ENCODE measurements at places on chromosomes 2 and 18.
A peak's percentile ranks its signal among the peaks of the same experiment; 100 is the strongest.

GRCh38 chr2:191715471-191715870 is 37.5 kb downstream of the NABP1 start:
- no peak for DNase-seq

DNA sequence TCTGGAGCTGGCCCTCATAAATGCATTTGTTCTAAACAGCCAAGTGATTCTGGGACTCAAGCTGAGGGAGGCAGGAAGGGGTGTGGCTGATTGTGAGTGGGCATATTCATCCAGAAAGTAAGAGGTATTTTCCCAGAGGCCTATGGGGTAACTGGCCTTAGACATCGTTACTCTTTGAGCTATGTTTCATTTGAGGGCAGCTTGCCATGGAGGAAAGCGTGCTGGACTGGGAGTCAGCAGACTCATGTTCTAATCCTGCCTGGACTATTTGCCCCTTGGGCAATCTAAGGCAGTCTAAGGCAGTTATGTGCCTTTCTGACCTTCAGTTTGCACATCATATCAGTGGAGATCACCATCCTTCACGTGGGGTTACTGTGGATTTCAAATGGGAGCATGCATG is 93.5 kb upstream of the SLC14A2 start:
- DNase-seq, result no peak

DNA sequence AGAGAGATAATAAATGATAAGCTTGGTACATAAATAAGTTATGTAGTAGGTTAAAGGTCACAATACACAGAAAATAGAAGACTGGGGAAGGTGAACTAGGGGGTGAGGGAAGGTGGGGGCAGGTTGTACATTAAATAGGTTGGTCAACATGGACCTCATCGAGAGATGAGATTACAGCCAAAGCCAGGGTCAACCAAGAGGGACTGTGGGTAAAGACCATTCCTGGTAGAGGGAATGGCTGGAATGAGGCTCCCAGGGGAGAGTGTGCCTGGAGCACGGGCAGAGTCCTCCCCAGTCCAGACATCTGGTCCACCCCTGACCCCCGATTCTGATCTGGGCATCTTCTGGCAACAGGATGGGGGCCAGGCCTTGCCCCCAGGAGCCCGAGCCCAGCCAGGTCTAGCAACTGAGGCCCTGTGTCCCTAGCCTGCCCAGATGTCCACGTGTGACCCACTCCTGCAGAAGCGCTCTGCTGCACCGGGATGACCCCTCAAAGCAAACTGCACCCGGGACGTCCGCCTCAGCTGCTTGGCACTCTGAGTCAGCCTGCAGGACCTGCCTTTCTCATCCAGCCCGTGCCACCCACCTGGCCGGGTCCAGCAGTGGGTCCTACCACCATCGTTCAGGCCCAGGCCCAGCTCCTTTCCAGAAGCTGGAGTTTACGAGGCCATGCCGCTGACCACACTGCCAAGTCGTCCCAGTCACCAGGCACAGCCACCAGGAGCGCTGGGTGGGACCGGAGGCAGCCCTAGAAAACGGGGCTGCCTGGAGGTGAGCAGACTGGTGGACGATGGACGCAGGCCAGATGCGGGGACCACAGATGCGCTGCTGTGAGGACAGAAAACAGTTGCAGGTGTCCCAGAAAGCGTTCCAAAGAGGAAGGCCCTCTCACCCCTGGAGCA is 56.2 kb upstream of the ID2 start:
- DNase-seq, result no peak

- DNase-seq, result no peak
These were observed 81.0 kb upstream of the PPM1B start for GRCh38 chr2:44087714-44088092.

DNA sequence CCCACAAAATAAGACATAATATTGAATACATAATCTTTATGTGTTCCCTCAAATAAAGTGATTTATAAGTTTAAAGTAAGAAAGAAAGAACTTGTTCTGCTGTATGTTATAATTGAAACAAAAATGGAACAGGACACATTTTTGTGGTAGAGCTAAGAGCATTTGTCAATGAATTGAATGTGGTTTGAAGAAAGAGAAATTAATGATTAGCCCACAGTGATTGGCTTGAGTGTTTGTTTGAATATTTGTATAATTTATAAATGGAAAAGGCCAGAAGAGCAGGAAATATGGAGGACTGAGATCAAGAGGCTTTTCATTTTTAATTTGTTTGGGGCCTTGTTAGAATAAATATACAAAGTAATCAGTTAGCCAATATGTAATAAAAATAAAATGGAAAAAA is 395.1 kb upstream of the CDH19 start:
- DNase-seq, result no peak

DNA sequence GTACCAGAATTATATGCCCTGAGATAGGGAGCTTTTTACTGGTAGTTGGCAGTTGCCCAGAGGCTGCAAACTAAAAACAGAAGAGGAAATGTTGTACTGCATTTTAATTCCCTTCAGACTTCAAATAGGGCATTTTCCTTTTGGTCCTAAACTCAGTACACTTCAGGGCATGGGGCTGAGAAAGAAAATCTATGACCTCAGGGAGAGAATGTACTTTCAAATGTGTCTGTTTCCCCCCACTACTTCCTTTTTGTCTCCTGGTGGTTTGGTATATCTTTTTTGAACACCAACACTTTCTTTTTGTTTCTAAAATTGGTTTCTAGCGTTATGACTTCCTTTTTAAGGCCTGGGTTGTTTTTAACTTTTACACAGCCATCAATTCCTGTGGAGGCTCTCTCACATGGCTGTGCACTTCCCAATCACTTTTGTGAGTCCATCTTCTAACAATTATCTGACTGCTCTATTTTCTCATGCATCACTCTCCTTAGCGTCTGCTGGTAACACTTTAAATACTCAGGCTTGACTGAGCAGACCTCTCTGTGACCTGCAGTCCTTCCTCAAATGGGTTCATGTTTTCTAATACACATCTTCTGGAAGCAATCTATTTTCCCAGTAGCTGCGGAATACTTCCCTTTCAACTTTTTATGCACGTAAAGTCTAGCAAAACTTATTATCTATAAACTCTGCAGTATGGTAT is 596.0 kb downstream of the LRP1B start:
- no peak for DNase-seq

GRCh38 chr2:113157118-113157896 is 16.5 kb upstream of the PSD4 start:
- DNase-seq, result no peak

- peak; percentile 80 for DNase-seq
These were observed 1.1 kb downstream of the GLI2 start for GRCh38 chr2:120736624-120737339.

- no peak for DNase-seq
These were observed 31.7 kb upstream of the APCDD1 start for GRCh38 chr18:10422731-10423130.

DNA sequence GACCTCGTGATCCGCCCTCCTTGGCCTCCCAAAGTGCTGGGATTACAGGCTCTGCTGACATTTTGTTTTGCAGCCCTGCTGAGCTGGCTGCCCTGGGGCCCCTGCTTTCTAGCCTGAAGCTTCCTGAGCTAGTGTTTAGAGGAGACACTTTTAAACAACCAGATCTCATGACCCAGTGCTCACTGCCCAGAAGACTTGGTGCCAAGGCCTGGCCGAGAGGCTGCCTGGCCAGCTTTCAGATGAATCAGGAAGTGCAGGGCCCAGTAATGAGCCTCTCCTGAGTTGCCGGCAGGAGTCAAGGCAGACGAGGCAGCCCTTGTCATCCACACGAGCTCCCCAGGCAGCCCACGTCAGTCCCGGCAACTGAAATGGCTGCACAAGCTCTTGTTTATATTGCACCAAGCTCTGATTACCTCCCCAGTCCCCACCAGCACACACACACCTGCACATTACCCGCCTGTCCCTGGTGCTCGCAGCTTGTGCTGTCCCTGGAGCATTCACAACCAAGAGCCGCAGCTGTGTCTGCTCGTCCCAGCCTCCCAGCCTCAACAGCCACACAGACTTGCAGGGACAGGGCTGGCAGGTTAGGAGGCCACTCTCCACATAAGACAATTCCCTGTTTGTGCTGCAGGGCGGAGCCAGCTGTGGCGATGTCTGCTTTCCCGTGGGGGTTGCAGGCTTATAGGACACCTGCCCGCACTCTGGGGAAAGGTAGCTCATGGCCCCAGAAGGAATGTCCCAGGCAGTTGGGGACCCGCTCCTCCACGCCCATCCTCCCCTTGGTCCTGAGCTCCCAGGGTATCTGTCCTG is 331.2 kb upstream of the MYT1L start:
- no peak for DNase-seq

- DNase-seq, result peak; percentile 22
These were observed at the start of gene SATB2 for GRCh38 chr2:199457147-199458008. SATB2 (minus strand) TSS chr2:199457939; CDS start chr2:199456037, 1,902 bp downstream.

- peak; percentile 24 for DNase-seq
These were observed 39.8 kb upstream of the AAK1 start for GRCh38 chr2:69683170-69683971.

- DNase-seq, result no peak
These were observed 104.8 kb downstream of the SP100 start for GRCh38 chr2:230520875-230521155.

DNA sequence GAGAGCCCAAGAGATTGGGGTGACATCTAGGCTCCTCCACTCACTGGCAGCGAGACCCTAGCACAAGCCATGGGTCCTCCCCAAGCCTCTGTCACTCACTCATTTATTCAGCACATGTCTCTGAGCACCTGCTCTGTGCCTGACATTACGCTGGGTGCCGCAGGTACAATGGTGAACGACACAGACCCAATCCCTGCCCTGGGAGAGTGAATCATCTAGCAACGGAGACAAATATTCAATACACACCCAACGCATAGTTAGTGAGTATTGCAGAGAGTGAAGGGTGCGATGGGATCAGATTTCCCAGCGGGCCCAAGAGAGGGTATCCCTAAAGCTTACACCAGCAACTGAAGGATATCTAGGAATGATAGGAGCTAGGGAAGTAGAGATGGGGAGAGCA is 45.5 kb downstream of the ZFP36L2 start:
- no peak for DNase-seq

GRCh38 chr2:234590076-234590475 is 93.2 kb upstream of the ARL4C start:
- no peak for DNase-seq

DNA sequence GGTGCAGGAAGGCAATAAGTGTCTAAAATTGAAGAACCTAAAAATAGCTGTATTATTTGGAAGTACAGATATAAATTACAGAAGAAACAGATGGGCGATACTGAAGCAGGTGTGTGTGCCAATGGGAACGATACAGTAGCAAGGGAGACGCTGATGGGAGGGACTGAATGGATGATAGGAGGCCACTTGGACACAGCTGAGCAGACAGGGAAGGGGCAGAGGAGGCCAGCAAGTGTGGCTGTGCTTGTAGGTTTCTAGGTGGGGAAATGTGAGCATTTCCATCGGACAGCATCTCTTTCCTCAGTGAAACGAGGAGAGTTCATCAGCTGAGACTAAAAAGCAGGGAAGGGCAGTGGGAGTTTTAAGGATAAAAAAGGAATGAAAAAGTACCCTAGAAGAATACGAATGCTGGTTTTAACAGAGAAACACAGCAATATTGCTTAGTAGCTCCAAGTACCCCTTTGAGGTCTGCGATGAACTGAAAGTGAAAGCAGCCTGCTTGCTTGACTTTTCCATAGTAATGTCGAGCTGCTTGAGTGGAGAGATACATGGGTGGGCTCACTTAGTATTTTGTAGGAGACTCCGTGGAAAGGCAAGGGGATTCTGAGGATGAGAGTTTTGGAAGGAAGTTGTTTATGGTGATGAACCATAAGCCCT is 91.7 kb upstream of the EPC2 start:
- DNase-seq, result no peak

- no peak for DNase-seq
These were observed 138.7 kb upstream of the CTDP1 start for GRCh38 chr18:79540904-79541282.

DNA sequence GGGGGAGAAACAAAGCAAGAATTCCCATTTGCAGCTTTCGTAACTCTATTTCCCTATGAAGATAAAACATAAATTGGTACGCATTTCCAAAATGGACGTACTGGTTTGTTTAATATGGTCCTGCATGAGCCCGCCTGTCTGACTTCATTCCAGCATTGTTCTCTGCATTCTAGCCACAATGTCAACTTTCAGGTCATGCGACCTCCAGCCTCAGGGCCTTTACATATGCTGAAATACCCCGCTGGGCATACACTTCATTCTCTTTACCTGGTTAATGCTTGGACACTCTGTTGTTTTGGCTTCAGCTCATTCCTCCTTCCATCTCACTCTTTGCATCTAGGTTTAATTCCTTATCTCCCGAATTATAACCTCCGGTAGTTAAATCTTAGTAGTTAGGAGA is 103.7 kb upstream of the DNMT3A start:
- DNase-seq, result no peak

DNA sequence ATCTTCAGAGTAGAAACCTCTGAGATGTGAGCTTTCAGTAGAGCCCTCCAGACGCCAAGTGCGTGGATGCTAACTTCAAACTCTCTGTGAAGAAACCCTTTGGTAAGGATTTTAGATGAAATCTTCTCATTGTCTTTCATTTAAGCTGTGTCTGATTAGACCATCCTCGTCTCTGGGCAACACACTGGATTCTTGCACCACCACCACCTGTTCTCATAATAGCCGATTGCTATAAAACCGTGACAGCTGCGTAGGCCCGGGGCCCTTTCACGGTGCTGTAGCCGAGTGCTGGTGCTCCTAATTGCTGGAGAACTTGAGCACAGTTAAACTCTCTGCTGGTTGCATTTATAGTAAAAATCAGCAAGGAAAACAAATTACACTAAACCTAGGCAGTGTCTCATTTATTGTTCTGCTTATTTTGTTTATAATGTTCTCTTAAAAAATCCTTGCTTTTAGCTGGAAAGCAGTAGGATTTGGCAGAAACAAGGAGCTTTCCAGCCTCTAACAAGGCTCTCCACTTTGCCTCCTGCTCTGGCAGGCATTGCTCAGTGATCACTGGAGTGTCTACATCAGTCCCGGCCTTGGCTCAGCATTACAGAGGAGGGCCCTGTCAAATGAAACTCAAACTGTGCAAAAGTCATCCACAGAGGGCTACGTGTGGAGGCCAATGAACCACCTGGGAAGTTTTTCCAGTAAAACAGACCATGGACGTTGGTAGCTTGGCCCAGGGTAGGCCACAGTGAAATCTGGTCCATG is 40.9 kb upstream of the MBP start:
- no peak for DNase-seq

DNA sequence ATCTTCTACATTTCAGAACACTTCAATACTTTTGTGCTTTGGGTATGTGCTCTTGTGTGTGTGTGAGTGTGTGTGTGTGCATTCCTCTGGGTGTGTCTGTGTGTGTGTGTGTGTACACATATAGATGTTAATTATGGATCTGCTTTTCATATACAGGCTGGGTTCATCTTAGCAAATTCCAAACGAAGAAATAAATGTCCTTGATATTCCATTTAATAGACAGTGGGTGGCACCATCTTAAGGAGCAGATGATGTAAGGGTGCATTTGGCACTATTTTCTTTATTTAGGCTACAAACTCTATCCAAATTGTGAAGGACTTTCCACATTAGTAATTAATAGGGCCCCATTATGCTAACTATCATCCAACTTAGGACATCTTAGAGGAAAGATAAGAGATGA is 425.8 kb upstream of the POU3F3 start:
- DNase-seq, result no peak

- peak; percentile 49 for DNase-seq
These were observed 32.2 kb downstream of the TMEFF2 start for GRCh38 chr2:192162392-192163042.

GRCh38 chr2:54594048-54594447 is 129.4 kb upstream of the EML6 start:
- no peak for DNase-seq

GRCh38 chr2:149100739-149101699 is 62.5 kb downstream of the LYPD6B start:
- no peak for DNase-seq

- no peak for DNase-seq
These were observed 56.2 kb downstream of the ALPK2 start for GRCh38 chr18:58572680-58573079.

- no peak for DNase-seq
These were observed 22.0 kb downstream of the KCTD1 start for GRCh38 chr18:26526128-26526965.
